Mucosa of gallbladder (tissue), 1 donor: ENCODE measurements at places on chromosomes 4 and X. TPM values are rescaled to one million over a fixed set of nuclear protein-coding genes. Genes with fewer than 3 reads are reported as not detected.
A peak's percentile ranks its signal among the peaks of the same experiment; 100 is the strongest.

DNA sequence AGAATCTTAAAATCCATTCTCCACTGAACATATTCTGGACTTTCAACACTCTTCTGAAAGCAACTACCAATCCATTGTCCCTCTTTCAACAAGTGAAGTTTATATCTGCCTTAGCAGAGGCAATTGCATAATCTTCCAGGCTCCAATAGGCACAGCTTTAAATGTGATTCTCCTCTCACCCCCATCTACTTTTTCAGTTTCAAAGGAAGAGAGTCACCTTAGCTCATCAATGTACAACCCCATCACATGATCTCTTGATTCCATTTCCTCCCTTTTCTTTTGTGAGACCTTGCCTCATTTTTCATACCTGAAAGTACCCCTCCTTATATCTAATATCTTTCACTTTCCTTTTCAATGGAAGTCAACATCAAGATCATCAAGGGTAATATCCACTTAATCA lies 921.7 kb upstream of the EPHA5 start:
- DNase-seq: no peak

The DGKK gene
- total RNA-seq: not detected

The SMIM9 gene
- total RNA-seq: not detected

DNA sequence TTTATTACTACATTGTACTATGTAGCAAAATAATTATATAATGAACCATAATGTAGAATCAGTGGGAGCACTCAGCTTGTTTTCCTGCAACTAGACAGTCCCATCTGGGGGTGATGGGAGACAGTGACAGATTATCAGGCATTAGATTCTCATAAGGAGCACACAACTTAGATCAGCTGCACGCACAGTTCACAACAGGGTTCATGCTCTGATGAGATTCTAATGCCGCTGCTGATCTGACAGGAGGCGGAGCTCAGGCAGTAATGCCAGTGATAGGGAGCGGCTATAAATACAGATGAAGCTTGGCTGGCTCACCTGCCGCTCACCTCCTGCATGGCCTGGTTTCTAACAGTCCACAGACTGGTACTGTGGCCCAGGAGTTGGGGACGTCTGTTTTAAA lies 199.2 kb downstream of the MAB21L2 start:
- no peak for DNase-seq

The PPP4R3C gene
- total RNA-seq: not detected

The GAB3 gene
- total RNA-seq: 4.6 TPM

DNA sequence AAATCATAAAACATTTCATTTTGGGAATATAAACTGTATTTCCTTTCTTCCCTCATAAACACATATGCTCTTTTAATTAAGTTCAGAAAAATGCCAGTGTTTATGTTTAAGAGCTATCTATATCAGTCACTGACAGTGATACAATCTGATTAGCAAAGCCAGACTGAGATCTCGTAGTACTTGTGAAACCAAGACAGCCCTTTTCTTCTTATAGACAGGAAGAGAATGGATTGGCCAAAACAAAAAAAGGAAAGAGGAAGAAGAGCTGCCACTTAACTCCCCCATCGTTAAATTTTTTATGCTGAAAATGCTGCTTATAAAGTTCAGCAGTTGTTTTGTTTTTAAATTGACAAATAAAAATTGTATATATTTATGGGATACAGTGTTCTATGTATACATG lies 87.4 kb downstream of the PLAC1 start:
- no peak for DNase-seq

The WAS gene
- total RNA-seq: 11.5 TPM

GRCh38 chr4:10706236-10706635 lies 21.7 kb upstream of the CLNK start:
- DNase-seq: no peak

The TBX22 gene
- not detected for total RNA-seq

- DNase-seq: no peak
Measured at GRCh38 chrX:111114806-111115205, 18.8 kb downstream of the PAK3 start.

The MAB21L2 gene
- total RNA-seq: 2.0 TPM

GRCh38 chr4:168522829-168523489 lies 26.1 kb downstream of the PALLD start:
- no peak for DNase-seq

The SHISA3 gene
- total RNA-seq: 0.58 TPM

- peak; percentile 50 for DNase-seq
Measured at GRCh38 chrX:10615931-10616774, 4.2 kb downstream of the MID1 start.

DNA sequence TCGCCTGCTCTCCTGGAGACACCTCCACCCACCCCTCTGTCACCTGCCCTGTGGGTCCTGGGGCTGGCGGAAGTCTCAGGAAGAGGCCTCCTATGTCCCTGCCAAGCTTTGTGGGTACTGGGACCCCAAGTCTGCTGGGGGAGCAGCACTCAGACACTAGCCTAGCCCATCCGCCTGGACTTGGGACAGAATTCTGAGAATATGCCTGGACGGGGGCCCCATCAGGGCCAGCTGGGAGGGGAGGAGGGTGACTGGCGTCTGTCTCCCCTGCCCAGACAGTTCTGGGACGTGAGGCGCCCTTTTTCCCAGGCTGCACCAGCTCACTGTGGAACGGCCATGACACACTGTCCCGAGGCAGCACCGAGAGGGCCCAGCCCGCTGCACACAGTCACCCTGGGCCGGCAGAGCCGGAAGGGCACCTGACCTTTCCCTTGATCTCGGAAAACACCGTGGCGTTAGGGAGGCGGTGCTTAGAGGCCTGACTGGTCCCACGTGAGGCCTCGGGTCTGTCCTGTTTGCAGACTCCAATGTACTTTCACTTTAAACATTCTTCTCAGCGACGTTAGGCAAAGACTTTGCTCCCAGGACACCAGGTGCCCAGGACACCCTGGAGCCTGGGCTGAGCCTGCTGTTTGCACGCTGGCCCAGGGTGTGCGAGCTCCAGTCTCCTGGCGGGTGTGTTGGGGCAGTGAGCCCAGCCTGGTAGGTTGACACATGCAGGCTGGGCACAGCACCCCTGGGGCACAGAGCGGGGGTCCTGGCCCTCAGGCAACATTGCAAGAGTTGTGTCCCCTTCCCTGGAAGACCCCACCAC lies 700 bp downstream of the SLC26A1 start:
- DNase-seq: peak; percentile 88

DNA sequence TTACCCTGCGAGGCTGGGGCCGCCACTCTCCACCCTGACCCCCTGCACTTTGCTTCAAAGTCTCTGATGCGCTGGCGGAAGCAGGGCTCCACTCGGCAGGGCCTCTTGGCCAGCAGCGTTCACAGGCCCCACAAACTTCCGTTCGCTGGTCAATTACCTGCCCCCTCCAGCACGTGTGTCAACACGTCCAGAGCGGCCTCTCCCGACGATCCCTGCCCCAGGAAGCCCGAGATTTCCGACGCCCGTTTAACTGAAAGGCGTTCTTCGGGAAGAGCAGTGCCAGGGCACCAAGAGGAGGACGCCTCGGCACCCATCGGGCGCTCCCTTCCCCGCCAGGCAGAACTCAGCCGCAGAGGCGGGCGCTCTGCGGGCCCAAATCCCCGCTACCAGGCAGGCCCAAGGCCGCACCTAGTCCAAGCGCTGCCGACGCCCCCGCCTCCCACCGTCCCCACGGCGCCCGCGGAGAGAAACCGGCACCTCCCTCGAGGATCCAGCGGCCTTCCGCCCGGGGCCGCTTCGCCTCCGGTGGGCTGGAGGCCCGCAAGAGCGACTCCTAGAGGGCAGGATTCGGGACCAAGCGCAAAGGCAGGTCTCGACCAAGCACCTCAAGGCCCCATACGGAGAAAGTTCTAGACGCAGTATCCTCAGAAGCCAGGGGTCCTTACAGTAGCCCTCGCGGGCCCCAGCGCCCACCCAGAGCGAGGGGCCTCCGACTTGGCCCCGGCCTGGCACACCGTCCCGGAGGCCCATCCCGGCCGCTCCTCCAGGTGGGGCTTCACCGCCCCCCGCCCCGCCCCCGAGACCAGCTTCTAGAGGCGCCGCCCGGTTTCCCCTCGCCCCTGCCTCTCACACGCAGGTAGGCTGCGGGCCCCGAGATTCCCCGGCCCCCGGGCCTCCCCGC lies 586 bp downstream of the BCAP31 start:
- no peak for DNase-seq

DNA sequence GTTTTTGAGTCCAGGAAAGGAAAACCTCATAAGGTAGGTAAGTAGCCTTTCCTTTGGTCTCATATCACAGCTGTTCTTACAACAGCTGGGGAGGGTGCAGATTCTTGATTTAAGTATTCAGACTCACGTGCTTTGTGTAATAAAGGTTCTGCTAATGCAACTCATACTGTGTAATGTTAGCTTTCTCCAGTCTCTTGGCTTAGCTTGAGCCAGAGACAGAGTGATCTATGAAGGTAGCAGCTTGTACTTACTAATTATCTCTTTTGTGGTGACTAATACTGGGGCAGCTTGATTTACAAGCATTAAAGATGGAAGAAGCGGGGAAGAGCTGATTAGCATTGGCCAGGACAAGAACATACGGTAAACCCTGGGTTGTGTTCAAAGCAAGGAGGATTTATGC lies 80.3 kb downstream of the LNX1 start:
- no peak for DNase-seq

The RPA4 gene
- 0.98 TPM for total RNA-seq

DNA sequence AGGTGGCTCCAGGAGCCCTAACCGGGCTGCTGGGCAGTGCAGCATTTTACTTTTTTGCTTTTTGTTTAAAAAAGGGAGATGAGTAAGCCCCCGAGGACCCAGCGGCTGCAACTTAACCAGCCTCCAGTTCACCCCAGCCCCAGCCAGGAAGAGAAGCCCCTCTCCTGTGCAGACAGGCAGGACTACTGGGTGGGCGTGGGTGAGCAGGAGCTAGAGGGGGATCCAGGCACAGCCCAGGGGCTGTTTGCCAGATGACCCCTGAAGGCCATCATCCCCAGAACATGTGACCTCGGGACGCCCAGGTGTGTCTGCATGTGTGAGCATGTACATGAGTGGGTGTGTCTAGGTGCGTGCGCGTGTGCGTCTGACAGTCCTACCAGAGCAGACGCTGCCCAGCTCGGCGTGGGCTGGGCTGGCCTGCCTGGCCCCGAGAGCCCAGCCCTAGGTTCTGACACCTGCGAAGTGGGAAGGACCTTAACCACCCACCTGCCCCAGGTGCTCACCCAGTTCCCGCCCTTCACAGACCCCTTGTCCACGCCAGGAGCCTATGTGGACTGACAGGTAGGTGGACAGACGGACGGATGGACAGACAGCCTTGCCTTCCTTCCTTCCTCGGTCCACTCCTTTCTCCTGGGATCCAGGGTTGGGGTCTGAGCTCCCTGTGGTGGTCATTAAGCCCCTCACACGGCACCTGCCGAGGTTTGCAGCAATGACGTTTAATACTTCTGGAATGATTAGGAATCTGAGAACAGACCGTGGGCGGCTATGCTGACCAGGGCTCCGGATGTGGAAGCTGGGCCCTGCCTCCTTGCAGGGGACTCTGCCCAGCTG lies 7.8 kb upstream of the HAUS3 start:
- no peak for DNase-seq

The NHSL2 gene
- total RNA-seq: 13.6 TPM

DNA sequence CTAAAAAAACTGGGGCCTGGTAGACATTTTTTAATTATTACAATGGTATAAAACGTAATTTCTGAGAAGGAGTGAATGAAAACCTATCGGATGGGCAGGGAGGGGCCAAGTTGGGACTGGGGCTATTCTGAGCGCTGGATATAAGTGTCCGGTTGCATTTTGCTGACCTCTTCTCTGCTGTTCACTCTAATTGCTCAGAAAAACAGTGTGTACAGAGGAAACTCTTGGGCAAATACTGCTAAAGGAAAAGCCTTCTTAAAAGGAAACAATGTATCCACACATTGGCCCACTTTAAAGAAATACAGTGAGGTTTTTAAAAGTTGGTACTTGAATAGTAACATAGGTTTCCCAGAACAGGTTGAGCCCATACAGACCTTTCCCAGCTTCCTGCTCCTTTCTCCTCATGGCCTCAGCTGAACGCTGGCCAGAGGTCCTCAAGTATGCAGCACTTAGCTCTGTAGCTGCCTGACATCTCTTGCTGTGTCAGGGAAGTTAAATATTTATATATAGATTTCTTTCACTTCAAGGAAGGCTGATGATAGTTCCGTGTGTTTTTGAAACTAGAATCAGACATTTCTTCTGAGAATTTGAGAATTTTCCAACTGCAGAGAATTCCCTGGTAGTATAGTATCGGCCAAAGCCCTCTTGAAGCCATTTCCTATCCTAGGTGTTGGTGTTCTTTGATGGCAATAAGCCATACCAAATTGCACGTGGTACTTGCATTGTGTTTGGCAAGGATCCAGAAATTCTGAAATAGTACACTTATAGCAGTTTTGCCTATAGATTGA lies 97.1 kb upstream of the SLC4A4 start:
- DNase-seq: peak; percentile 26

The TAPT1 gene
- 45.9 TPM for total RNA-seq

DNA sequence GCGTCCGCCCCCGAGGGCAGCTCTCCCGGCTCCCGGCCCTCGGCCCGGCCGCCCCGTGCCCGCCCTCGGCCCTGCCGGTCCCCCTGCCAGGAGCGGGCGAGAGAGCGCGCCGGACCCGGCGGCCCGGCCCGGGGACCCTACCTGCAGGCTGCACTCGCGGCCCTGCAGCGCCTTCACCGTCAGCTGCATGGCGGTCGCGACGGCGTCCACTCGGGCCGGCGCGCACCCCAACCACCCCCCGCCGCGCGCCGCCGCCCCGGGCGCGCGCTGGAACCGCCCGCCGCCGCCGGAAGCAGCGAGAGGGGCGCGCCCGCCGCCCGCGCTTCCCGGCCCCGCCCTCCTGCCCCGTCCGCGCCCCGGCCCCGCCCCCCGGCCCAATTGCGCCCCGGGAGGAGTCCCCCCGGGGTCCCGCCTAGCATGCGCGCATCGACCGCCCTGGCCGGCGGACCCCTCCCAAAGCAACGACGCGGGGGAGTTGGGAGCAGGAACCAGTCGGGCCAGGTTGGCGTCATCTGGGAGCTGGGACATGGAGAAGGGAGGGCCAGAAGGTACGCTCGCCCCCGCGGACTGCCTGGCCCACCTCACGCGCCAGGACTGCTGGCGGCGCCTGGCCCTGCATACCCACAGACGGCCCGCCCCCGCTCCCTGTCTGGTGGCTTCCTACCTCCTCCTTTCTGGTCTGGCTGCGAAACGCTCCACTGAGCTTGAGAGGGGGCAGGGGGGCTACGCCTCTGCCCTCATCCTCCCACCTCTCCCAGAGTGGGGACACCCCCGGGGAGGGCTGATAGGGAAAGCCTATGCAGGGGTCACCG lies at the start of gene UBL4A:
UBL4A (minus strand) TSS at position 220 of the 812 bp plus-strand sequence; CDS start at position 189, 31 bp downstream.
- DNase-seq: peak; percentile 41

The ETNPPL gene
- 0.40 TPM for total RNA-seq

DNA sequence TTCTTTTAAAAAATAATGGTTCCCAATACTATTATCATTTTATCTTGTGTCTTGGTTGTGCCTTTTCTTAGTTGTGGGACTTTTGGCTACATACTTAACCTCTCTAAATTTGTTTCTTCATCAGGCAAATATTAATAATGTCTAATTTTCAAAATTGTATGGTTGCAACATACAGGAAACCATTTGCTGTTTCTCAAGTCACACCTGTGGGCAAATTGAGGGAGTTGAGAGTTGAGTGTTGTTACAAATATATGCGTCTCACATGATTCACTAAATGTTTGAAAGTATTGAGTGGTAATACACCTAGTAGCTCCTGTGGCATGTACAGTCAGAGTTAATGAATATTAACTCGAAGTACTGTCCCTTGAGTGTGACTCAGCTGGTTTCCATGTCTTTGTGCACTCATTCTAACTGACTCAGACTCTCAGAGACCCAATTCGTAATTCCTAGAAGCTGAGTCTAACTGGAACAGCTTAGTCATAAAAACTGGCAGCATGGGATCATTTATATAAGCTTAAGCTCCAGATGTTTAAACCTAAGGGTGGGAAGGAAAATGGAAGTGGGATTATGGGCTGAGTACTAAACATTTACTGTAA lies 802.4 kb downstream of the TRIML1 start:
- DNase-seq: no peak

The NSG1 gene
- 1.6 TPM for total RNA-seq
